Activated T-cell treated with anti-CD3 and anti-CD28 coated beads for 24 hours (primary cell): ENCODE measurements at places on chromosomes 1 and 21.

GRCh38 chr1:212678456-212679410 lies 20.9 kb downstream of the BATF3 start:
- DNase-seq = no peak

DNA sequence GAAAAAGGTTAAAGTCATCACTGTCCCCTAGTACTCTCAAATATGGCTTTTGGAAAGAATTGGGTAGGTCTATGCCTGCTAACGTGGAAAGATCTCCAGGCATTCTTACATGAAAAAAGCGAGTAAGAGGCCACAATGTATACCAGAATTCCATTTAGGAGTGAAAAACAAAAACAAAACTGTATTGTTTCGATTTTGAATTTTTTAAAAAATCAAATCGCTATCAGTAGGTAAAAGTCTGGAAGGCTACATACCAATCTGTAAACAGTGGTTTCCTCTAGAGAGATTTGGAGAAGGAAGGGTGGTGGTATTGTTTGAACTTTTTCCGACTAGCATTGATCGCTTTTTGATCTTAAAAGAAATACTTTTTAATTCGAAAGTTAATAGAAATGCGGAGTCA lies 55.9 kb downstream of the RRAGC start:
- DNase-seq = no peak

- DNase-seq = peak; percentile 30
Measured at GRCh38 chr1:15246960-15247614, at the start of gene FHAD1. Gene FHAD1, plus strand, starts transcription at chr1:15247223. Its CDS starts 4,562 bp downstream, at chr1:15251785.

DNA sequence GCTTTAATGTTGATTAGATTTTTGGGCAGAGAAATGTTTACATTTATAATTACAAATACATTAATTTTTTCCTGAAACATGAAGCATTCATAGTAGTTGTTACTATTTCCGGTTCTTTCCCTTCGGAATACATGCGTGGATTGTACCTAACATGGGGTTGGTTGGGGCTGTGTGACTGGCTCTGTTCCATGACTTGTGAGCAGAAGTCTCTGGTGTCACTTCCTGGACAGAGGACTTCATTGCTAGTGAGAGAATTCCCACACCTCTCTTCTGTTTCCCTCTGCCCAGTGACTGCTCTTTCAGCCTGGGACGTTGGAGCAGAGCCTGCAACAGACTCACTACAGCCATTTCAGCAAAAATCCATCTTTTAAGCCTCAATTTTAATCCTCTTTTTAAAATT lies 231.4 kb downstream of the GRIK1 start:
- no peak for DNase-seq

GRCh38 chr21:42454786-42455185 lies 41.2 kb downstream of the RSPH1 start:
- DNase-seq = no peak

GRCh38 chr1:55786396-55786795 lies 571.2 kb upstream of the USP24 start:
- DNase-seq = no peak
